Hippocampal formation (tissue), 2 donors: ENCODE measurements at places on chromosomes 5 and 9.

DNA sequence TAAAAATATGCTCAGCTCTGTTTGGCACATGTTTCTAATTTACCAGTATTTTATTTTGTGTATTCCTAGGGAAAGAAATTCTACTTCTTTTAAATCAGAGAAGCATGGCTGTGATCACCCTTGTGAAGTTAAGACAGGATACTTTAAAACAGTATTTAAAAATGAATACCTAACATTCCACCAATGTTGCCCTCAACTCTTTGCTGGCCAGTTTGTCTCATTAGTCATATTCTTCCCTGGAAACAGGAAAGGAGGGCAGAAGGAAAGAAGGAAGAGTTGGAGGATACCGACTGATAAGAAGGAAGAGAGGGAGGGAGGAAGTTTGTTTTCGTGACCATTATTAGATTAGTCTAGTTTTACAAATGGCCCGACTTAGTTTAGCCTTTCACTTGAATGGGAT is 137.4 kb downstream of the PLK2 start:
- no peak for DNase-seq

GRCh38 chr5:55902696-55903095 is 51.5 kb downstream of the IL31RA start:
- no peak for DNase-seq

- peak; percentile 29 for DNase-seq
These were observed 63.0 kb upstream of the CTSL start for GRCh38 chr9:87662808-87663528.

GRCh38 chr9:99128133-99128406 is 23.2 kb downstream of the TGFBR1 start:
- no peak for DNase-seq

DNA sequence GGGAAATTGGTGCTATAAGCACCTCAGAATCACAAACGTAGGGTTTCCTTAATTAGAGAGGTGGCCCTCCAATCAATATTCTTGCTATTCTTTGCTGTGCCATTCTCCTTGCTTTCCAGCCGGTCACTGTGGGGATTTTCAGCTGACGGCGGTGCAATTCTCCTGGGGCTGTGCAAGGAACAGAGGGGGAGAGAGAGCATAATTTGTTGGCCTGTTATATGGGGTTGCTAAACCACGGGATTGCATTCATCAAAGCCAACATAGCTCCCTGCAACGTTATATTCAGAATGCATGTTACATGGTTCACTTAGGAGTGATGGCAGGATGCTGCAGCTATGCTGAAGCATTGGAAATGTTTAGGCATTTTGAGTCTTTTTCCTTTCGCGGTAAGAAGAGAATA is 441.3 kb upstream of the CLINT1 start:
- DNase-seq: no peak

DNA sequence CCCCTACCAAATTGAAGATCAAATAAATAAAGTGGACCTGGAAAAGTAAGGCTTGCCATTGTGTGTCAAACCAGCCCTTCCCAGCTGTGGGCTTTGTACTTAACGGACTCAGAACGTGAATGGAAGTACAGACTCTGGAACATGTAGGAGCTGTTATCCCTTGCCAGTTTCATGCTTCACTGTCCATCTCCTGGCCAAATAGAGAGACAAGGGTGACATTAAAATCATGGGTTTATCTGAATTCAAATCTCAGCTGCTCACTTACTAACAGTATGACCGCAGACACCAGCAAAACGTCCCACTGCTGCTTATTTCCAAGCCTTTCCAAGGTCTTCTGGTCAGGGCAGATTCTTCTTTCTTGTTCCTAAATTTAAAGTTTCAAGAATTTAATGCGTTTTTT is 52.2 kb downstream of the EXOSC2 start:
- DNase-seq: no peak

- DNase-seq: peak; percentile 5
These were observed 207.9 kb upstream of the EFNA5 start for GRCh38 chr5:107878661-107879060.

DNA sequence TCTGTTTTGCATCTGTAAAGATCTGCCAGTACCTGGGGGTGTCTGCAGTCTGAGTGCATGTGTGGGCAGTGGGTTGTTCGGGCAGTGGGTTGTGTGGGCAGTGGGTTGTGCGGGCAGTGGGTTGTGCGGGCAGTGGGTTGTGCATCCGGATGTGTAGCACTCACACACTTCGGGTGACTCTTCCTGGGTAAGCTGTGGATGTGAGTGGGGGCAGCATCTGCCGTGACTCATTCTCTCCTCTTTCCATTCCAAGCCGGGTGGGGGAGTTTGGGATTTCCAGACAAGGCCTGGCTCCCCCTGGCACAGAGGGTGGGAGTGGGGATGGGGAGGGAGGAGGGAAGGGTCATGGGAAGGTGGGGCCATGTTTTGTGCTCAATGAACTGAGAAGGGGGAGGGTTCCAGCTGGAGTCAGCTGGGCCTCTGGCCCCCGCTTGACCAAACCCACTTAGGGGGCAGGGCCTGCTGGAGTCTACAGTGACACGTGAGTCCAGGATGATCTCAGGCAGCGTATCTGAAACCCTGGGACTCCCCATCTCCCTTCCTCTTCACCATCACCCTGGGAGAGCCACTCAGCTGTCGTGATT is 8.3 kb downstream of the CRB2 start:
- peak; percentile 61 for DNase-seq

DNA sequence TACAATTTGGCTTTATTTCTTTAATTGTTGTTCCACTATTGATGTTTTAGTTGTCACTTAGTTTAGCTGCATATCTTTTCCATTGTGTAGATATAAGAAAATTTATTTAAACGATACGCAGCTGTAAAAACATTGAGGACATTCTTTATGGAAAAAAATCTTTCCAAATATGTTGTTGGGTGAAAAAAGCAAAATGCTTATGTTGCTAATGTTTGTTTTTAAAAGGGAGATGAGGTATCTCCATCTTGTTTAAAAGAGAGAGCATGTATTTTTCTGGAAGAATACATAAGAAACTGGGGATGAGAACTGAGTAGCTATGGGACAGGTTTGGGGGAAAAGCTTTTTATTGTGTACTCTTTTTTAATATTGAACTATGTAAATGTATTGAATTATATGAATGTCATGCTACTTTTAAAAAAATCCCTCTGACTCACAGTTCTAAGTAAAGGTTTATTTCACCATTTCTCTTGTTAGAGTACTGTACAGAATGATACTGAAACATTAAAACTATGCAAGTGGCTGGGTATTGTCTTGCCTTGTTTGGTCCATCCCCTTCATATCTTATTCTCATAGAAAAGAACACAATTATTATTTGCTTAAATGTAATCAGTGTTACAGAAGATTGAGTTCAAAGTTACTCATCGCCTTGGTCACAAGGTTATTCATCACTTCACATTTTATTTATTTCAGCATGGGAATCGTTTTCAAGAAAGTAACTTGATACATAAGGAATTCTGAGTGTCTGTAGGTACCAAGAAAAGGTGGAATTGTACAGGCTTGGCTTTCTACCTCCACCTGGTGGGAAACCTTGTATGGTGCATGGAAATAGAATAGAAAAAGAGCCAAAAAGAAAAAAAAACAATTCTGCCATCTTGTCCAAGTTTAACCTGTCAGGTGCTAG is 85.8 kb downstream of the RIC1 start:
- no peak for DNase-seq

DNA sequence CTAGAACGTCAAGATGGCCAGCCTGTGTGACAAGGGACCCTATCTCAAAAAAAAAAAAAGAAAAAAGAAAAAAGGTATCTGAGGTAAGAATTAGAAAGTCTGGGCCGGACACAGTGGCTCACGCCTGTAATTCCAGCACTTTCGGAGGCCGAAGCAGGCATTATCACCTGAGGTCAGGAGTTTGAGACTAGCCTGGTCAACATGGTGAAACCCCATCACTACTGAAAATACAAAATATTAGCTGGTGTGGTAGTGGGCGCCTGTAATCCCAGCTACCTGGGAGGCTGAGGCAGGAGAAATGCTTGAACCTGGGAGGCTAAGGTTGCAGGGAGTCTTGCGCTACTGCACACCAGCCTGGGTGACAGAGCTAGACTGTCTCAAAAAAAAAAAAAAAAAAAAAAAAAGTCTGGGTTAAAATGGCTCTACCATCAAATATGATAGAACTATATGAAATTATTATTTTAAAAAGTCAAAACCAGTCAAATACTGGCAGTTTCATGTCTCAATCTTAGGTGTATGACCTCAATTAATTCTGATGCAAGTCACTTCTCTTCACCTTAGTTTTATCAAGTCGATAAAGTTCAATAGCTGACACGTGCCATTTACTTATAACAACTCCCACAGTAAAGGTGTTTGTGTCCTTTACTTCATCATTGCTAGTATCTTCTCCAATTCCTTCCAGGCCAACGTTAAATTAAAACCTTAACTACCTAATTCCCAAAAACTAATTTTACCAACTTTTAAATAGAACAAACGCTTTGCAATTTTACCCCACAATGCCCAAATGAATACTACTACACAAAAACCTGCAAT is 1.1 kb downstream of the RPS23 start:
- DNase-seq: no peak

DNA sequence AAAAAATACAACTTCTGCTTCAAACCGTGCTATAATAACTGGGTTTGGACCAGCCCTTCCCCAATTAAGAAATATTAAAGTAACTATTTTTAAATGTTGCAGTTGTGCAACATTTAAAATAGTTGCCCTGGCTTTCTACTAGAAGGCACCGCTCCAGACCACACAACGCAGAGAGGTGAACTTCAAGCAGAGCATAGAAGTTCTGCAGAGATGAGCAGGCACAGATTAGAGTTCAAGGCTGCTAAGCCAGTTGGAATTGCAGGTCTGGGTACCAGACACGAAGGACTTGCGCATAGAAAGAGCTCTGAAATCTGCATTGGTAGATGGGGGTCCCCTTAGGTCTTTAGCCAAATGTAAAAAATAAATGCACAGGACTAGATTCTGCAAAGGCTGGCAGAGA is 58.7 kb upstream of the GALNT10 start:
- DNase-seq: no peak

DNA sequence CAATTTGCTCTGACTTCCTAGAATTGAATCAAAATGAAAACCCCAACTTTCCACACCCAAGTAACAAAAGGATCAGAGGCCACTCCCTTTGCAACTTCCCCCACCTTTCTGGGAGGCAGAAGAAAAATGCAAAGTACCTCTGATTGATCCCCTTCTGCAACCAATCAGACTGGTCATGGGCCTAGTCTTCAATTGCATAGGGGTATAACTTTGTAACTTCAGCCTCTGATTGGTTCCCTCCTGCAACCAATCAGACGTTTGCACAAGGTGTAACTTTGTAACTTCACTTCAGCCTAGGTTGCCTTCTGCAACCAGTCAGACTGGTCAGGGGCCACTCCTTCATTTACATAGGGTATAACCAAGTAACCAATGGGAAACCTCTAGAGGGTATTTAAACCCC is 38.3 kb upstream of the CNOT6 start:
- no peak for DNase-seq

DNA sequence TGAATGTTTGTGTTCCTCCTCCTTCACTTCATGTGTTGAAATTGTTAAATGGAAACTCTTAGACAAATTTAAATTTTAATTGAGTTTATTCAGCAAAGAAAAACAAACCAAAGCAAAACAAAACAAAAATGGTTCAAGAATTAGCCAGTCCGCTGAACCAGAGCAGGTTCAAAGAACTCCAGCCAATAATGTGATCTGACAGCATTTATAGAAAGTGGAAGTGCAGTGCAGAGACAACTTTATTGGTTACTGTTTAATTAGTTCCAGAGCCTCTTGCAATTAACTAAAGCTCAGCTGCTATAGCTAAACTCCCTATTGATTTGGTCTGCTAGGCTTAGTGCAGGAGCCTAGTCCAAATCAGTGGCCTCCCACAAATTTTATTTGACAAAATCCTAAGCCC is 132.9 kb downstream of the RNF180 start:
- DNase-seq: no peak

DNA sequence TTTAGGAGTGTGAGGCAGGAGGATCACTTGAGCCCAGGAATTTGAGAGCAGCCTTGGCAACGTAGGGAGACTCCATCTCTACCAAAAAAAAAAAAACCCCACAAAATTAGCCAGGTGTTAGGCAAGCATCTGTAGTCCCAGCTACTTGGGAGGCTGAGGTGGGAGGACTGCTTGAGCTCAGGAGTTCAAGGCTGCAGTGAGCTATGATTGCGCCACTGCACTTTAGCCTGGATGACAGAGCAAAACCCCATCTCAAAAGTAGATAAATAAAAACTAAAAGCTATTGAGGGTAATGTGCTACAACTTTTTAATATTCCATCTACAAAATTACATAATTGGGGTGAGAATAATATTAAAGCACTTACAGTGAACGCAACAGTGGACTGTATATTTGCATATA is 5.9 kb downstream of the BDP1 start:
- DNase-seq: no peak

DNA sequence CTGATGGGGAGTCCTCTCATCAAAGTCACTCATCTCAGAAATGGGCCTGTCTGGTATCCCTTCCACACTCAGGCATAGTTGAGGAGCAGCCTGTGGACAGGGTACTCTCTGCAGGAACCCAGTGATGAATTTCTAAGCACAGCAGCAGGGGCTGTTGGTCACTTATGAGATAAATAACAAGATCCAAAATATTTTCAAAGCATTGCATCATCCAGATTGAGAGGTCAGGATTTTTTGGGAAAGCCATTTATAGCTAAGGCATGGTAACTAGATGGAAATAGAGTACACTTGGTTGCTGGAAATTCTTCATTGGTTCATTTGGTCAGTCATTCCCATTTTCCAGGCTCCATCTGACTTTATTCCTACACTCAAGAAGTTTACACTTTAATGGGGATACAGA is 246.8 kb upstream of the RAI14 start:
- DNase-seq: no peak

- DNase-seq: no peak
These were observed 70.8 kb downstream of the SERINC5 start for GRCh38 chr5:80185095-80185494.

- DNase-seq: no peak
These were observed 22.6 kb downstream of the DAB2IP start for GRCh38 chr9:121674017-121674416.

DNA sequence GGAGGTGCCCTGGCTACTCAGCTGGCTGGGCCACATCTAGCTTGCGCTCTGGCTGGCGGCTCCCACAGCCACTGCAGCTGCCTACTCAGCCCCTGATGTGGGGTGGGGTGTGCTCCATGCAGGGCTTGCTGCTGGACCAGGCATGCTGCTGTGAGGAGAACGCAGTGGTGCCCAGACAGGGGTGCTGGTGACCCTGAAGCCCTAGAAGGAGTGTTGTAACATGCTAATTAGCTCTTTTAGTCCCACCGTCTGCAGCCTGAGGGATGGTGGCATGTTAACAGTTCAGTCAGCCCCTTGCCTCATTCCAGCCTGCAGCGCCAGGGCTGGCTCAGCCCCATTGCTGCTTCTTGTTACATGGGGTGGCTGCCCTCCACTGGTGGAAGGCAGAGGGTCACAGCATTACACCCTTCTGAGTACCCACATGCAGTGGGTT is 642.3 kb downstream of the DMRTA1 start:
- no peak for DNase-seq

DNA sequence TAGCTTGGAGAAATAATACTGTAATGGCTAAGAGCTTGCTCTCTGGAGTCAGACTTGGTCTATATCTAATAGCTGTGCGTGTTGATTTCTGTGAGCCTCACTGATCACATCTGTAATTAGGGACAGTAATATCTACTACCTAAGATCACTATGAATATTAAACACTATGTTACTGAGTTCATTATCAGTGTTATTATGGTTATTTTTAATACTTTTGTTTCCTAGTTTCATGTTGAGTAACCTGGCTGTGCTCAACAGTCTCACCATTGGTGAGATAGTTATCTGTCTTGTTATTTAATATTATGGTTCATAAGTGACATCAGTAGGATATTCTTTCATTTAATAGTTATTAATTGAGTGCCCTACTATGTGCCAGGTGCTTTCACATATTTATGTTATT is 22.4 kb upstream of the CAVIN4 start:
- no peak for DNase-seq
